ENCODE measurements at places on chromosomes 2 and 18. TPM values are rescaled to one million over a fixed set of nuclear protein-coding genes. Genes with fewer than 3 reads are reported as not detected.

DNA sequence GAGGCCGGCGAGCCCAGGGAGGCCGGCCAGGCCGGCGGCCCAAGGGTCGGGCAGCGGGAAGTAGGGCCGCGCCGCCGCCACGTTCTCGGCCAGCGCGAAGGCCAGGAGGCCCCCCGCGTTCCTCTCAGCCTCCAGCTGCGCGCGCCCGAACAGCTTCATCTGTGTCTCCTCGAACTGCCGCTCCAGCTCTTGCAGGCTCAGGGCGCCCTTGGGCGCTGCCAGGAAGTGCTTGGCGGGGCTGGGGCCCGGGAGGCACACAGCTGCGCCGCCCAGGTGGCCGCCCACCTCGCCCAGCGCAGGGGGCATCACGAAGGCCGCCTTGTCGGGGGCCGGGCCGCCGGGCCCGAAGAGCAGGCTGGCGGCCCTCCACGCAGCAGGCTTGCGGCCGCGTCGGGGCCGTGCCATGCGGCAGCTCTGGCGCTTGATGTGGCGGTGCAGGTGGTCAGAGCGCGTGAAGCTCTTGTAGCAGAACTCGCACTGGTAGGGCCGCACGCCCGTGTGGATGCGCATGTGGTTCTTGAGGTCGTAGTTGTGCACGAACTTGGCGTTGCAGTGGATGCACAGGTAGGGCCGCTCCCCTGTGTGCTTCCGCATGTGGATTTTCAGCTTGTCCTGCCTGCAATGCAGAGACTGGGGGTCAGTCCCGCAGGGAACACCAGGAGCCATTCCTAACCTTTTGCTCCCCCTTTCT lies 99.0 kb upstream of the SMAD2 start:
- no peak for DNase-seq

PIEZO2 gene
- not detected for polyA plus RNA-seq

MCM6 gene
- polyA plus RNA-seq: 3.4 TPM

XDH gene
- polyA plus RNA-seq: not detected

GRCh38 chr2:111691164-111691875 lies 192.7 kb downstream of the ANAPC1 start:
- no peak for DNase-seq

DNA sequence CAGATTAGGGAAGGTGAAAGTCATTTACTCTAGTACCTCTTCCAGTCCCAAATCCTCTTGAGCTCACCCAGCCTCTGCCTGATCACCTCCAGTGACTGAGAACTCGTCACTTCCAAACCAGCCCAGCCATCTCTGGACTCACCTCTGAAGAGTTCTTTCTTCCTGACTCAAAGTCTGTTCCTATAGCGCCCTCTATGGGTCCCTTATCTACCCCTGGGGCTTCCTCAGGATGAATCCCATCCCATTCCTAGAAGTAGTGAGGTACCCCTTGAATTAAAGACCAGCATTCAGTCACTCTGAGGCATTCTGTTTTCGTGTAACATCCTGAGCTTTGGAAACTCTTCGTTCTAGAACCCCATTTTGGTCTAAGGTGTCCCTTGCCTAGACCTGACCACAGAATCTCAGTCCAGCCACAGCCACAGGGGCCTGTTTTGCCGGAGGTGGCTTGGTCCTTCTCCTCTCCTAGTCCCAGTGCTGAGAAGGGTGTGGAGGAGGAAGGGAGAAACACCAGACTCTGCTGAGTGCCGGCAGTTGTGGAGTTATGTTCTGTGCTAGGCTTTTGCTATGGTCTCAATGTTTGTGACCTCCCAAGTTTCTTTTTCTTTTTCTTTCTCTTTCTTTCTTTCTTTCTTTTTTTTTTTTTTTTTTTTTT lies 32.7 kb downstream of the SIX3 start:
- DNase-seq: no peak

DNA sequence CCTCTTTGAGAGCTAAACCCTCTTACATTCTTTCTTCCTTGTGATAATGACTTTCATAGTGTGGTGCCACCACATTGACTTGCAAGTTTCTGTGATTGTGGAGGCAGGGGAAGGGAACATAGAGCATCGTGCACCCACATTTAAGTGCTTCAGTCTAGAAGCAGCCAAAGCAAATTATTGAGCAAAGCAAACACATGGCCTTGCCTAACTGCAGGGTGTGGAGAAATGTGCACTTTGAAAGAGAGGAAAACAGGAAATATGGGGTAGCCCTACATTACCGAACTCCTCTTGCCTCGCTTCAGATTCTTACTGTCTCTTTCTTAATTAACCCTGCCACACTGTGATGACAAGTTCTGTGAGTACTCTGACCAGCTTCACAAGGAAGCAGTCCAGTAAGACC lies 814.6 kb downstream of the SLC4A3 start:
- DNase-seq: no peak

EMILIN1 gene
- 0.27 TPM for polyA plus RNA-seq

DNA sequence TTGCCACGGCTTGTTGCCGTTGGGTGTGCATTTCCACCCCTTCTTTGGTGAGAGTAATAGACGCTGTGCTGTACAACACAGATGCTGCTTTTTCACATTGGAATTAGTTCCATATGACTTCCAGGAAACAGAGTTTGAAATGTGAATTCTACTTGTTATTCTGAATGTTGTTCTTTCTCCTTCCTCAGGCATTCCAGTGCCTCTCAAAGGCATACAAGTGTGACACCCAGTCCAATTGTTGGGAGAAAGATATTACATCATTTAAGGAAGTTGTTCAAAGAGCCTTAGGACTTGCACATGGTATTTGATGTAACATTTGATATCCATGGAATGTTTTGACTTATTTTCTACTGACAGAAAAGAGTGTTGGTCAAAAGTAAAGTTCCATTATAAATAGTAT lies 134.4 kb upstream of the LTBP1 start:
- no peak for DNase-seq

ARHGEF33 gene
- polyA plus RNA-seq: 0.06 TPM

DNA sequence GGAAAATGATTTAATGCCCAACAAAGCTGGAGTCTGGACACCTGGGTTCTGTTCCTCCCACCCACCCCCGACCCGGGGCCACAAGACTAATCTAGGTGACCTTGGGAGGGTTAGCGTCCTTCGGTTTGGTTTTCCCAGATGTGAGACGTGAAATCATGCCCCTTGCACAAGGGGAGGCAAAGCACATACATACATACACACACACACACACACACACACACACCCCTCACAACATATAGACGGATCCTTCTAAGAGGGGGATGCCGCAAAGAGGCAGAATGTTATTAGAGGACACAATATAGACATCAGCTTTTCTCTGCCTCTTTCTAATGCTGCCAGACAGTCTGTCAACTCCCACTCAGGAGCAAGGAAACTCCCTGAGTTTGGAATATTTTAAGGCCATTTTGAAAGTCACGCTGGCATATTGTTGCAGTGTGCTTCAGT lies 616 bp upstream of the RBMS1 start:
- peak; percentile 23 for DNase-seq
